ENCODE measurements at places on chromosomes 4 and X. TPM values are rescaled to one million over a fixed set of nuclear protein-coding genes. Genes with fewer than 3 reads are reported as not detected.

- no peak for DNase-seq
- no peaks in the 10 kb centered on the region for H3K36me3 ChIP-seq
- no peak overlapping the region for H3K27ac ChIP-seq
- H3K4me1 ChIP-seq, result peaks cover 9% of the 10 kb centered on the region
- no peaks in the 10 kb centered on the region for H3K27me3 ChIP-seq
- H3K4me3 ChIP-seq, result no peak overlapping the region
These were observed 63.7 kb downstream of the HMGB2 start for GRCh38 chr4:173270312-173271027.

DNA sequence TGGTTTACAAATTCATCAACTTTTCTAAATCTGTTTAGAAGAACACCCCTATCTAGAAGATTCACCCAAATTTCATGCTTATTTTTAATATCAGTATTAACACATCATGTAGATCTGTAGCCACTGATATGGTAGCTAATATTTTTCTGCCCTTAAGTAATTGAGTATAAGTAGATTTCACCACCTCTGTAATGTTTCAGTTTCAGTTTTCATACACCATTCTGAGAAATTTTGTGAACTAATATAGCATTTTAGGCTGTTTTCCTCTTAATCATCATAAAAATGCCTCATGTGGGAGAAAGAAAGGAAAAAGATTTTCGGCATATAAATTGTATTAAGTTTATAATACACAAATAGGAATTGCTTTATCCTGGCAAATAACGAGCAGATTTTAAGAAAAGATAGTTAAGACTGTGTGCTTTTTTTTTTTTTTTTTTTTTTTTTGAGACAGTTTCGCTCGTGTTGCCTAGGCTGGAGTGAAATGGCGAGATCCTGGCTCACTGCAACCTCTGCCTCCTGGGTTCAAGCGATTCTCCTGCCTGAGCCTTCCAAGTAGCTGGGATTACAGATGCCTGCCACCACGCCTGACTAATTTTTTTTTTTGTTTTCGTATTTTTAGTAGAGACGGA is 21.4 kb upstream of the RBPJ start:
- H3K4me1 ChIP-seq, result no peaks in the 10 kb centered on the region
- no peak overlapping the region for H3K4me3 ChIP-seq
- no peak overlapping the region for H3K27ac ChIP-seq
- H3K36me3 ChIP-seq, result no peaks in the 10 kb centered on the region

DNA sequence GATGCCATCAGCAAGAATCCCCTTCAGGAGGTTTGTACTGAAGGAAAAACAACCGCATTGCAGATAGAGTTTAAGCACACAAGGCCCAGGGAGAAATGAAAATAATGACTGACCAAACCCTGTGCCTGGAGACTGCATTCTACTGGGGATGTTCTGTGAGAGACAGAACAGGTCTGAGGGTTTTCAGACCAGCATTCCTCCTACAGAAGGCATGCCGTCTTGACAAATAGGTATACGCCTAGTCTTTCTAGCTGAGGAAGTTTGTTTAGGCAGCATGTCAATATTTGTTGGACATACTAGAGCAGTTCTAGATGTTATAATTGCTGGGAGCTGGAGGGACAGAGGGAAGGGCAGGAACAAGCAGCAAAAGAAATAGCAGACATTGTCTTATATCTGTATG is 68.4 kb upstream of the SCOC start:
- peaks cover 7% of the 10 kb centered on the region for H3K4me1 ChIP-seq
- no peaks in the 10 kb centered on the region for H3K27me3 ChIP-seq
- no peak for DNase-seq
- H3K27ac ChIP-seq, result no peak overlapping the region

PHKA1 gene
- 8.6 TPM for total RNA-seq

GRCh38 chrX:117752745-117753144 is 363.9 kb downstream of the KLHL13 start:
- H3K27me3 ChIP-seq, result no peaks in the 10 kb centered on the region
- no peaks in the 10 kb centered on the region for H3K36me3 ChIP-seq
- no peak for DNase-seq
- H3K4me3 ChIP-seq, result no peak overlapping the region
- no peak overlapping the region for H3K27ac ChIP-seq

GRCh38 chr4:78418406-78418805 is 133.2 kb upstream of the ANXA3 start:
- no peak for DNase-seq
- H3K4me3 ChIP-seq, result no peak overlapping the region
- H3K27ac ChIP-seq, result no peak overlapping the region
- H3K36me3 ChIP-seq, result no peaks in the 10 kb centered on the region

GRCh38 chrX:3585719-3586118 is 127.7 kb downstream of the PRKX start:
- H3K27ac ChIP-seq, result no peak overlapping the region
- DNase-seq, result no peak
- no peak overlapping the region for H3K4me3 ChIP-seq
- H3K36me3 ChIP-seq, result no peaks in the 10 kb centered on the region
- no peaks in the 10 kb centered on the region for H3K27me3 ChIP-seq

- H3K36me3 ChIP-seq, result no peaks in the 10 kb centered on the region
- H3K27me3 ChIP-seq, result no peaks in the 10 kb centered on the region
- peaks cover 16% of the 10 kb centered on the region for H3K4me1 ChIP-seq
These were observed 49.2 kb downstream of the WDFY3 start for GRCh38 chr4:84917086-84917821.

GRCh38 chr4:79048878-79049277 is 109.6 kb upstream of the PAQR3 start:
- no peak overlapping the region for H3K27ac ChIP-seq
- H3K27me3 ChIP-seq, result no peaks in the 10 kb centered on the region
- peaks cover 15% of the 10 kb centered on the region for H3K4me1 ChIP-seq
- no peaks in the 10 kb centered on the region for H3K36me3 ChIP-seq
- no peak overlapping the region for H3K4me3 ChIP-seq
- no peak for DNase-seq

SORBS2 gene
- total RNA-seq, result 210 TPM

P2RY8 gene
- total RNA-seq, result 0.78 TPM

- no peaks in the 10 kb centered on the region for H3K36me3 ChIP-seq
- no peak overlapping the region for H3K4me3 ChIP-seq
- H3K27me3 ChIP-seq, result no peaks in the 10 kb centered on the region
- no peak for DNase-seq
- H3K27ac ChIP-seq, result no peak overlapping the region
These were observed 114.9 kb downstream of the VSIG4 start for GRCh38 chrX:65925005-65925404.

- H3K4me3 ChIP-seq, result no peak overlapping the region
- H3K36me3 ChIP-seq, result no peaks in the 10 kb centered on the region
- no peaks in the 10 kb centered on the region for H3K27me3 ChIP-seq
- H3K4me1 ChIP-seq, result no peaks in the 10 kb centered on the region
These were observed 109.2 kb upstream of the FAT1 start for GRCh38 chr4:186832906-186833305.

DNA sequence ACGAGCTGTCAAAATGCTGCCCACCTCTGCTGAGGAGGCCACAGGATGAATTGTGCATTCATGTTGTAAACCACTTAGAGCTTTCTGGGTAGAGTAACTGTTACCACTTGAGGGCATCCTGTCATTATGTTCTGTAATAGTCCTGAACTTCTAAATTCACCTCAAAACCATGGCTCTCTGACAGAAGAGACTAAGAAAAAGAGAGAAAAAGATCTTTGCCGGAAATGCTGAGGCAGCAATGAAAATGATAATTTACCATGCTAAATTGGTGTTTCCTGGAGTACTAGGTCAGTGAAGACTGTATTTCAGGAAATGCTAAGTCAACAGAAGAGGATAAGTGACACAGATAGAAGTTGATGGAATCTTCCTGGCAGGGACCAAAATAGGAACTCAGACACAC is 942.3 kb upstream of the SLIT2 start:
- H3K36me3 ChIP-seq, result no peaks in the 10 kb centered on the region
- no peak for DNase-seq
- no peak overlapping the region for H3K4me3 ChIP-seq
- no peaks in the 10 kb centered on the region for H3K27me3 ChIP-seq
- H3K4me1 ChIP-seq, result no peaks in the 10 kb centered on the region

- H3K4me1 ChIP-seq, result no peaks in the 10 kb centered on the region
- DNase-seq, result no peak
- H3K27ac ChIP-seq, result no peak overlapping the region
- no peak overlapping the region for H3K4me3 ChIP-seq
- H3K27me3 ChIP-seq, result no peaks in the 10 kb centered on the region
These were observed 16.2 kb downstream of the SHOX start for GRCh38 chrX:646796-647195.

- H3K27me3 ChIP-seq, result no peaks in the 10 kb centered on the region
- DNase-seq, result peak; percentile 23
- H3K36me3 ChIP-seq, result no peaks in the 10 kb centered on the region
- H3K27ac ChIP-seq, result no peak overlapping the region
These were observed 81.6 kb downstream of the ZFX start for GRCh38 chrX:24231131-24231540.

DNA sequence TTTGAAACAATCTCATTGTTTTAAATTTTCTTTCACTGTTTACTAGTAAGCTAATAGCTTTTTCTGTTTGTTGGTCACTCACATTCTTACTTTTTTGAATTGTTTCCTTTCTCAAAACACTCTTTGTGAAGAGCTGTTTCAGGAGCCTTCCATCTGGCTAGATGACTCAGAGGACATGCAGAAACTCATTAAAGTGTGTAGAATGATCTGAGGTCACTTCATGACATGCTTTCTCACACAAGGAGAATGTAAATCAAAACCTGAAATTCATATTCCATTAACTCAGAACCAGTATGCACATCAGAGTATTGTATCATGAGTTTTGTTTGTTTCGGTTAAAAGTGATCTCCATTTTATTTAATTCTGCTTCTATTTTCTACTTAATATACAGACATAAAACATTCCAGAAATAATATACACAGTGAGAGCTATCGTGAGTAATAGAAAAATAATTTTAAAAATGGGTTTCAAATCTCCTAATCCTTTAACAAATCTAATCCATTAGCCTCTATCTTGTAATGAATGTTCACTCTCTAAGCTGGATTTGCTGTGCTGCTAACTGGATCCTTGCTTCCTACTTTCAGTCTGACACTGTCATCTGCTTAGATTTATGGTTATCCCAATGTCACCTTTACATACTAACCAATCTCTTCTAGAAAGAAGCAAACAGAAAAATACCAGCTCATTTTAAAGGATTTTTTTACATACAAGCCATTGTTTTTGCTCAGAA is 449.6 kb downstream of the FSTL5 start:
- DNase-seq, result no peak
- H3K36me3 ChIP-seq, result no peaks in the 10 kb centered on the region
- no peaks in the 10 kb centered on the region for H3K4me1 ChIP-seq
- no peak overlapping the region for H3K4me3 ChIP-seq

OTUD6A gene
- not detected for total RNA-seq

- H3K4me1 ChIP-seq, result no peaks in the 10 kb centered on the region
- no peak overlapping the region for H3K27ac ChIP-seq
- H3K27me3 ChIP-seq, result no peaks in the 10 kb centered on the region
- no peak overlapping the region for H3K4me3 ChIP-seq
These were observed 30.5 kb upstream of the DKK2 start for GRCh38 chr4:107066621-107067020.

DNA sequence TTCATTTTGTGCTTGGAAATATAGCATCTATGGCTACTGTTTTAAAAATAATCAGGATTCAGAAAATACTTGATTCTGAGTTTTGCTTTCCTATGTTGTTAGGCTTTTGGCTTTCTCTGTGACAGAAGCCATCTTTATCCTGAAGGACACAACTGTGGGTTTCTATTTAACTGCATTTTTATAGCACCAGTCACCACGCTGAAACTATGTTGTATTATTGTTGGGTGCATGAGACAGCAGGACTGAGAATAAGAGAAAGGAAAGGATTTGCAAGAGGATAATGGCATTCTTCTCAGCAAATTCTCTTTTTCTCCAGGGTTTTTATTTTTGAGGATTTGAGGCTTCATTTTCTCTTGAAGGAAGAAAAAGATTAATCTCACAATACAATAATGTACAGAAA is 10.1 kb upstream of the NEUROG2 start:
- peaks cover 15% of the 10 kb centered on the region for H3K27me3 ChIP-seq
- DNase-seq, result no peak
- peaks cover 18% of the 10 kb centered on the region for H3K4me1 ChIP-seq
- H3K27ac ChIP-seq, result no peak overlapping the region

DNA sequence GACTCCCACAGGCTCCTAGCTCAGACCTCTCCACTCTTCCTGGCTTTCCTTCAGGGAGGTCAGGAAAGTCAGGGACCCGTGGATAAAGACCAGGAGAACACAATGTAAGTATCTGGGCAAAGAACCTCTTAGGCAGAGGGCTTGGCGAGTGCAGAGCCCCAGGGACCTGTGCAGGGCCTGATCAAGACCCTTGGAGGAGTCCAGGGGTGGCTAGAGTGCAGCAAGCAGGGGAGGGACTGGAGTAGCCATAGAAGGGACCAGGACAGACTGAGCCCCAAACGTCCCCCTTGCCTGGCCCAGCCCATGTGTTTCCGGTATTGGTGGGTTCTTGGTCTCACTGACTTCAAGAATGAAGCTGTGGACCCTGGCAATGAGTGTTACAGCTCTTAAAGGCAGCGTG is 5.9 kb upstream of the TNIP2 start:
- peaks cover 40% of the 10 kb centered on the region for H3K4me1 ChIP-seq
- H3K4me3 ChIP-seq, result no peak overlapping the region

DNA sequence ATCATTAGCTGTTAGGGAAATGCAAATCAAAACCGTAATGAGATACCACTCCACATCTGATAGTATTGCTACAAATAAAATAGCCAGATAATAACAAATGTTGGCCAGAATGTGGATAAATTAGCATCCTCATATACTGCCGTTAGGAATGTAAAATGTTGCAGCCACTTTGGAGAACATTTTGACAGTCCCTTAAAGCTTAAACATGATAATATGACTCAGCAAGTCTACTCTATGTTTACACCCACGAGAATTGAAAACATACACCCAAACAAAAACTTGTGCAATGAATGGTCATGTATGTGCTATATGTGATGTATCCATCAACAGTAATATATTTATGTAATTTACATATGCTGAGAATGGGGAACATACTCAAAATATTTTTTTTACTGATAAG is 78.2 kb downstream of the GSTCD start:
- H3K27me3 ChIP-seq, result no peaks in the 10 kb centered on the region
- H3K4me1 ChIP-seq, result no peaks in the 10 kb centered on the region
- no peaks in the 10 kb centered on the region for H3K36me3 ChIP-seq
- H3K27ac ChIP-seq, result no peak overlapping the region
- DNase-seq, result no peak
- no peak overlapping the region for H3K4me3 ChIP-seq

FABP2 gene
- not detected for total RNA-seq

GRCh38 chrX:49934148-49934547 is 11.8 kb downstream of the CLCN5 start:
- H3K36me3 ChIP-seq, result no peaks in the 10 kb centered on the region
- no peaks in the 10 kb centered on the region for H3K4me1 ChIP-seq
- no peak for DNase-seq
- no peaks in the 10 kb centered on the region for H3K27me3 ChIP-seq
- no peak overlapping the region for H3K27ac ChIP-seq

GAGE12E gene
- not detected for total RNA-seq

CDKL2 gene
- 1.6 TPM for total RNA-seq

Data from body of pancreas (tissue), 4 donors.